HS-27A (cell line): ENCODE measurements at places on chromosomes 16 and 17.

DNA sequence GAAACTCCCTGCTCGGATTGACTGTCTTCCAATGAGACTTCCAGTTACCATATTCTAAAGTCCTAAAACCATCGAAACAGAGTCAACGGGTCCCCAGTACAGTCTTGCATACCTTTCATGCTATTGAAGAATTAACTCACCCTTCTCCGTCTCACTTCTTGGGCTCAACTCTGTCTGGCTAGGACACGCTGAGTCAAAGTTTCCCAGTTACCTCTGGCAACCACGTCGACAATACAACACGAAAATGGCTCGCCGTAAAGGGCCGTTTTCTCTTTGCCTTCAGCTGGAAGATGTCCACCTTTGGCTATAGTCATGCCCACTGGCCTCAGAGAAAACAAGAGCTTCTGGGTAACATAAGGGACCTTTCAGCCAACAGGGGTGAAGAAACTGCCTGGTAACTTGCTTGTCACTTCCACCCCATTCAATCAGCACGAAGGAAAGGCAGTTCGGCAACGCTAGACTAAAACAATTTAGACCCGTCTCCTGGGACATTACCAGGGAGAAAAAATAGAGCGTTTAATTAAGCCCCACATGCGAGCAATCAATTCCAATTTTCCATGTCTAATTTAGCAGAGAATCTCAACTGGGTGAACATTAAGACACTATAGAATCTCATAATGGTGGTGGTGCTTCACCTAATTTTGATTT lies 21.5 kb downstream of the KCNG4 start:
- no peak for DNase-seq

- no peak for DNase-seq
Measured at GRCh38 chr17:80796430-80796861, 195.2 kb upstream of the CHMP6 start.

DNA sequence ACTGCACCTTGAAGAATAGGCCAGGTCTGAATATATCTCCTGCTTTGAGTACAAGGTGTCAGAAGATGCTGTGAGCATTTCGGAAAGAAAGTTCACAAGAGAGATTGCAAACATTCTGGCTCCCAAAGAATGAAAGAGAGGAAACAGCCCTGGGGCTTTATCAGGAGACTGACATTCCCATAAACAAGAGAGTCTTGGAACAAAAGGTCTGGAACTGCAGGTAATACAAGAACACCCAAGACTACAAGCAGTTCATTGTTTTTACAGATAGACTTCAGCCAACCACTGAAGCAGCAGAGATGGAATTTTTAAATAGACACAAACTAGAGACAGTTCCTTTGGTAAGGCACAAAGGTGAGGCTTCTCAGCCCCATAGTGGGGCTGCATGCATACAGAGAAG lies 14.4 kb downstream of the HSD17B2 start:
- no peak for DNase-seq

DNA sequence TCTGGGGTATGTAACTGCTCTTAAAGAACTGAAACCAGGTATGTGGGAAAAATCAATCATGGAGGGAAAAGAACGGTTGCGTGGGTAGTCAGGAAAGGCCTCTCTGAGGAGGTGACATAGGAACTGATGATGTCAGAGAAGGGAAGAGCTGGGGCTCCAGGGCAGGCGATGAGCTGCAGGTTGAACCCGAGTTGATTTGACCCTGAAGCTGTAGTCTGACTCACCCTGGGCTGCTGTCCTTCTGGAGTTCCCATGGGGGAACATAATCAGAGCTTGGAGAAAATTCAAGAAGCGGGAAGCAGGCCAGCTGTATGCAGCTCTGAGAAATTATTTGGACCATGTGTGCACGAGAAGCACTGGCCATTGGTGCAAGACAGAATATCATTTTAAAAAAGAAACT lies 16.7 kb downstream of the SLC6A2 start:
- DNase-seq = no peak

DNA sequence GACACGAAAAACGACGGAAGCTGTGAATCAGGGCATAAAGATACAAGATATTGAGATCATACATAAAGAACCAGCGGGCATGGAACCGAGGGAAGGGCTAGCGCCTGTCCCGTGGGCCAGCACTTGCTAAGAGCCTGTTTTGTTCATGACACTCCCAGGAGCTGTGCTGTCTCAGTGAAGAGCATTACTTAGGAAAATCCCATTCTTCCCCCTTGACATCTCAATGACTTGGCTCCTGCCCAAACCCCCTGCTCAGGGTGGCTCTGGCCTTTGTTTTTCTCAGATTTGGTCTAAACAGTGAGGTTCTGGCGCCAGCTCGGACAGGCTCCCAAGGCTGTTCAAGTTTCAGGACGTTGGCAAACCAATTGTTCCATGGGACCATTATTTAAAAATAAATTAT lies 79.1 kb upstream of the SEC14L1 start:
- no peak for DNase-seq

GRCh38 chr17:62675260-62675659 lies 47.8 kb downstream of the MRC2 start:
- DNase-seq = no peak

DNA sequence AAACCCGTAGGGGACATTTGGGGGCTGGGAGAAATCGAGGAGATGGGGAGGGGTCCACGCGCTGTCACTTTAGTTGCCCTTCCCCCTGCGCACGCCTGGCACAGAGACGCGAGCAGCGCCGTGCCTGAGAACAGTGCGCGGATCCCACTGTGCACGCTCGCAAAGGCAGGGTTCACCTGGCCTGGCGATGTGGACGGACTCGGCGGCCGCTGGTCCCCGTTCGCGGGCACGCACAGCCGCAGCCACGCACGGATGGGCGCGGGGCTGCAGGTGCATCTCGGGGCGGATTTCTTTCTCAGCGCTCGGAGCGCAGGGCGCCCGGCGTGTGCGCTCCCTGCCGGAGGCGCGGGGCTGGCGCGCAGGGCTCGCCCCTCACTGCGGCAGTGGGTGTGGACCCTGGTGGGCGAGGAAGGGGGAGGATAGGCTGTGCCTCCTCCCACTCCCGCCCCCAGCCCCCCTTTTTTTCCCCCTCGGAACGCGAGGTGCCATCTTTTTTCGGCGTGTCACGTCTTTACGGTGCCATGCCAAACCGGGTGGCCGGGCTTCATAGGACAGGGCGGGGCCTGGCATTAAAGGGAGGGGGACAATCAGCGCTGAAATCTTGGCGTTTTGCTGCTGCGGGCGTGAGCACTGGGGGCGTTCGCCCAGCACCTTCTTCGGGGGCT lies 1.1 kb downstream of the MAPT start:
- no peak for DNase-seq
